GM12878 (cell line): ENCODE measurements at places on chromosomes 5 and 9. TPM values are rescaled to one million over a fixed set of nuclear protein-coding genes. Genes with fewer than 3 reads are reported as not detected.

Gene ZNF879
- not detected in 2 replicates for total RNA-seq

GRCh38 chr5:20611620-20612019, 623.6 kb upstream of the CDH18 start:
- DNase-seq = no peak

GRCh38 chr5:167763772-167764171, 527.7 kb upstream of the WWC1 start:
- DNase-seq = no peak

DNA sequence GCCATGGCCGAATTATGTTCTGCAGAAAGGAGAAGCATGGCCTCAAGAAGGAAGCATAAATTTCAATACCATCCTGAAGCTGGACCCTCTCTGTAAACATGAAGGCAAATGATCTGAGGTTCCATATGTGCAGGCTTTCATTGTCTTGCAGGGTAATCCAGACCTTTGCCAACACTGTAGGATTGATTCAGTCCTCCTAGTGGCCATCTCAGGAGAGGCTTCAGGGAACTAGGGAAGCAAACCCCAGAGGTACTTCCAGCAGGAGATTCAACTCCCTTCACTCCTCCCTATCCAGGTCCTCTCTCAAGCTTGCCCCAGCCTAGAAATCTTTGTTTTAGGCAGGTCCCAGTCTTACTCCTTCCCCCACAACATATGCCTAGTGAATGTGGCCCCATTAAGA, 99.3 kb upstream of the HCN1 start:
- no peak for DNase-seq

Gene FAM114A2
- 22.9 and 26.1 TPM in 2 replicates for total RNA-seq

Gene OMD
- not detected in 2 replicates for total RNA-seq

DNA sequence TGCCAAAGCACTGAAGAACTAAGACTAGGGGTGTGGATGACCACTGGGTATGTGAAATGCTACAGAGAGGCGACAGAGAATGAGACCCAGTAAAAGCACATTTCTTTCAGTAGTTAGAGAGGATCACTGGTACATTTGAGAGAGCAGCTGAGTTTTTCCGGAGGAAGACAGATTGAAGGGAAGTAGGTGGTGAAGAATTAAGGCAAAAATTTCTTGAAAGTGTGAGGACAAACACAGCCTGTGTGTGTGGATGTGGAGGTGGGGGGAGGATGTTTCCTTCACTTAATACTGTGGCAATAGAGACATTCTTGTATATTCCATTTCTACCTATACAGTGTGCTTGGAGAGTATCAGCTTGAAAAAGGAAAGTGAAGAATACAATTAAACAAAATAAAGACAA, 871.2 kb upstream of the DMAC1 start:
- DNase-seq = no peak
